ENCODE measurements at places on chromosomes 6 and 20.

GRCh38 chr6:37713529-37714119 is 15.9 kb upstream of the MDGA1 start:
- DNase-seq, result no peak

DNA sequence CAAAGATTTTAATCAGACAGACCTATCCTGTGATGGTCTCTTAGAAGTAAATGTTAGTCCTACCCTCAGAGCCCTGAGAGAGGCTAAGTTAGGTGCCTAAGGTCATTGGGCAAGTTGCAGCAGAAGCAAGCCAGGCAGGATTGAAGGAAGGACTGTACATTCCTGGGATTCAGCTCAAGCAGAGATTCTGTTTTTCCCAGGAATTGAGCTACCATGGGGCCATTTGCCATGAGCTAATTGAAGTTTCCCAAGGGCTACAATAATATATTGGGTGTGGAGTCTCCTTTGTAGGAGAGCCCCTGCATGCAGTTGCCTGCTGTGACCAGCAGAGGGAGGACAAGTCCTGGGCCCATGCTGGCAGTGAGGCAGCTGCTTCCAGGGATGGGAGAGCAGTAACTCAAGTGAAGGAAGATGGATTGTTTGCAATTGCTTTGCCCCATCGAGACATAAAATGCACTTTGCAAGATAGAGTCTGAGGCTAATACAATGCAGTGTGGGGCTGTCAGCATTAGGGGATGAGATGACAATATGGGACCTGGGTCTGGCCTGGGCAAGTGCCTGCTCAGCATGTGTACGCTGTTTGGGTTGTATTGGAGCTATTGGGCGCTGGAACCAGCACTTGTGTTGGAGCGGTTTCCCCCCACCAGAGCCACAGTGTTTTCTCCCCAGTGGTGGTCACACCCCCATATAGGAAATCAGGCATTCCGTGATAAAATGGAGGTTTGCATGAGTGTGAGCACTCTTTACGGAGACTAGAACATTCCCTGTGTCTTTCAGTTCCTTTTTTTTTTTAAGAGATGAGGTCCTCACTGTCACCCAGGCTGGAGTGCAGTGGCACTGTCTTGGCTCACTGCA is 27.9 kb downstream of the DNMT3B start:
- DNase-seq, result peak; percentile 53

DNA sequence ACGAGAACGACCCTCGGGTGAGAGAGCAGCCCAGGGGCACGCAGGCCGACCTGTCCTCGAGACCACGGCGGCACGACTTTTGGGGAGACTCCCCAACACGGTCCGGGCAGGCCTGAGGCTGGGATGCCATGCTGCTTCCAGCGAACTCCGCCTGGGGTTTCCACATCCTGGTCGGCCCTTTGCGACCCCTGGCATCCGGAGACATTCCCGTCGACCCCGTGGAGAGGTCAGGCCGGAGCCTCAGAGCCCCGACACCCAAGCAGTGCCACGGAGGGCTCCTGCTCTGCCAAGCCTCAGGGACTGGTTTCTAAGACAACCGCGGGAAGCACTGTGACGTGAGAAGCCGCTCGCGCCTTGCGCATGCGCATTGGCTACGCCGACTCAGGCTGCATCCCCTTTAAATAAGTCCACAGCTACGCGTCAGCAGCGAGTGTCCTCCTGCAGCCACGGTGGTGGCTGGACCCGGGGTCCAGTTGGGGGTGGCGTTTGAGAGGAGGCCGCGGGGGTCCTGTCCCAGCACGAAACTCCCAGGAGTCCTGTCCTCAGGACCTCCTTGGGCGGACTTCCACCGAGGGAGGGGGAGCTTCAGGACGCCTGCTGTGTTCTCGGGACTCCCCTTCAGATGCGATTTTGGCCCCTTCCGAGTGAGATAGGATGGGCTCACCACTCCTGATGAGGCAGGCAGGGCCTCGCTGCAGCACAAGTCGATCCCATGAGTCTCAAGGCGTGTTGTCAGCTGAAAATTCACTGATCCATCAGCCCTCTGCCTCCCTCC is 1089.3 kb upstream of the DEFB115 start:
- peak; percentile 10 for DNase-seq

GRCh38 chr6:101000341-101000740 is 119.2 kb upstream of the ASCC3 start:
- DNase-seq, result no peak

- DNase-seq, result no peak
Measured at GRCh38 chr6:139364302-139364981, 10.0 kb downstream of the CITED2 start.

DNA sequence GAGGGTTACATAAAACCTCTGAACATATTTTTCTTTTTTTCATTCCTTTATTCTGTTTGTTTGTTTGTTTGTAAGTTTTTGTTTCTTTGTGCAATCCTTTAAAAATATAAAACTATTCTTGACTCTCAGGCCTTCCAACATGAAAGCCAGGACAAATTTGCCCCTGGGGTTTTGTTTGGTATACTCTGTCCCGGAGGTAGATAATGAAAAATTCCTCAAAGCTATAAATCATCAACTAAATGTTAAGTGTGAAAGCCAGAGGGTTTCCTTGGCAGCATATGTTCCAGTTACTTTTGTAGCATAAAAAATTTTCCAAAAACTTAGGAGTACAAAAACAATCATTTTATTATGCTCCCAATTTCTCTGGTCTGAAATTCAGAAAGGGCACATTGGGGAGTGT is 1084.3 kb upstream of the GJE1 start:
- DNase-seq, result no peak

GRCh38 chr6:9295644-9296043 is 860.3 kb upstream of the SLC35B3 start:
- DNase-seq, result no peak

DNA sequence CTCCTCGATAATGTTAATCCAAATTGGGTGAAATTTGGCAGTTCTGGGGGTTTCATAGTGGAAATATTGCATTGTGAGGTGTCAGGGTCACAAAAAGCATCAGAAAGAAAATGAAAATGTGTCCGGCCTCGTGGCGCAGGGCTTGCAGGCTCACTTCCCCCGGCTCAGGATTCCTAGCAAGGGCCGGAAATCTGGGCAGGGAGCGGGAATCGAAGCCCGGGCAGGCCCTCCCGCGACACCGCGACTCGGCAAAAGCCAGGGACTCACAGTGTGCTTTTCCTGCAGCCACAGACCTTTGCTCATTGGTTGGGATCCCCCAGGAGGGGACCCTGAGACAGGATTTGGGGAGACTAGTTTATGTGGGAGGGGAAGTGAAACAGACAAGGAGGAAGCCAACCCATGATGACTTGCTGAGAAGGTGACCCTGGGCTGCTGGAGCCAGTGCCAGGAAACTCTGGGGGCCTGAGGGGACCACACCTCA is 847 bp upstream of the CD93 start:
- DNase-seq, result no peak

GRCh38 chr6:6346427-6347023 is 26.1 kb upstream of the F13A1 start:
- no peak for DNase-seq

GRCh38 chr20:19492116-19492515 is 265.9 kb upstream of the RIN2 start:
- DNase-seq, result no peak
